ENCODE measurements at places on chromosomes 5 and 9.

DNA sequence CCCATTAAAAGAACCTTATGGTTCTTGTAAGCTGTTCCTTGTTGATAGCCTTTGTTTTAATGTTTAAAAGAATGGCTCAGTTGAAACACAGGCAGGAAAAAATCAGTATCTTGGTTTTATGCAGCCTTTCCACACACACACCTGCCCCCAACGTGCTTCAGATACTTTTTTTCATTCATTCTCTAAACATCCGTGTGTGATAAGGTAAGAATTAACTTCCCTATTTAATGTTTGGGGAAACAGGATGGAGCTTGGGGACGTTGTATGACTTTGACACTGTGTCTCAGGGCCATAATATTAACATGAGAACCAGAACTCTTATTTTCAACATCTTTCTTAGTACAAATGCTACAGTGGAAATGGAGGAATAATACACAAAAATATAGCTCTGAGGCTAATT lies 5.8 kb upstream of the ZNF622 start:
- no peak for DNase-seq

GRCh38 chr9:129445794-129446306 lies 175.1 kb downstream of the C9orf50 start:
- no peak for DNase-seq

DNA sequence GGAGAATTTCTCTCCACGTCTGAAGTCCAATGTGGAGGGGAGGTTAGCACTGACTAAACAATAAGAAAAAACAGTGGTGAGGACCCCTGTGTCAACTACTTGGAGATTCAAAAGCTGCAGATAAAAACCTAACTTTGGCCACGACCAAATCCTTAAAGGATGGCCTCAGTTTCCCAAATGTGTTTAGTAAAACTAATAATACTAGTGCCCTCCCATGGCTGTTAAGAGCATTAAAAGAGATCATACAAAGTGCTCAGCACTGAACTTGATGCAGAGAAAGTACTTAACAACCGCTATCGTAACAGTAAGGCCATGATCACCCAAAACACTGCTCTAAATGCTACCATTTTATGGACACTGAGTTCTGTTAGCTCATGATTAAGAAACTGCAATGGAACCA lies 288.4 kb downstream of the EBF1 start:
- no peak for DNase-seq

- no peak for DNase-seq
These were observed 90.4 kb downstream of the RIC1 start for GRCh38 chr9:5719100-5719926.

- DNase-seq = no peak
These were observed 137.9 kb downstream of the NTRK2 start for GRCh38 chr9:84807431-84807830.

GRCh38 chr9:126411225-126411947 lies 84.8 kb downstream of the MVB12B start:
- DNase-seq = peak; percentile 75

GRCh38 chr5:169694091-169694625 lies 57.1 kb downstream of the DOCK2 start:
- no peak for DNase-seq

DNA sequence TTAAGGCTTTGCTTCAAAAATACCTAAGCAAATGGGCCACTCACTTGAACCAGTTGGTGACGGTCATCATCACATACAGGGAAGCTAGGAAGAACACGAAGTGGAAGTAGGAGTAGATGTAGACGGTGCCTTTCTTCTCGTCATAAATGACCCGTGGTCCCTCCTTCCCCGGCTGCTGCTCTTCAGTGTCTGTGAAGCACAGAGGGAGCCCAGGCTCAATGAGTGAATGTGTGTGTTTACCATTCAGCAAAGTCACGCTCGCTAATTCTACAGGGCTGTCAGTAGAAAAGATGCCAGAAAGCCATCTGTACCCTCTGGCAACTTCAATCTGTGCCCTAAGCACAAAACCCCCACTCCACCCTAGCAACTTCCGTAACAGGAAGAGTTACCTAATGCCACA lies 109.8 kb downstream of the SERINC5 start:
- DNase-seq = no peak

DNA sequence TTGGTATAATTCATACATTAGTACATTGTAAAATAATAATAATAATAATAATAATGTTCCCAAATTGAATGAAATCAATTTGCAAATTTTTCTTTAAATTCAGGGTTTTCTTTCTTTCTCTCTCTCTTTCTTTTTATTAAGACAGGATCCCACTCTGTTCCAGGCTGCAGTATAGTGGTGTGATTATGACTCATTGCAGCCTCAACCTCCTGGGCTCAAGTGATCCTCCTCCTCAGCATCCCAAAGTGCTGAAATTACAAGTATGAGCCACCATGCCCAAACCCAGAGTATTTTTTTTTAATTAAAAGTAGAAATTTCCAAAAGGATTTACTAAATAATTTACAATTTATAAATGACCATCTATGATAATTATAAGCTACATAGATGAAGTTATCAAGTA lies 117.7 kb downstream of the HOMER1 start:
- DNase-seq = no peak

- no peak for DNase-seq
These were observed 123.2 kb downstream of the SPOCK1 start for GRCh38 chr5:137375741-137376526.

- DNase-seq = no peak
These were observed 21.6 kb downstream of the HMGXB3 start for GRCh38 chr5:150022158-150022531.

- DNase-seq = no peak
These were observed 137.8 kb downstream of the SPOCK1 start for GRCh38 chr5:137361280-137361679.

DNA sequence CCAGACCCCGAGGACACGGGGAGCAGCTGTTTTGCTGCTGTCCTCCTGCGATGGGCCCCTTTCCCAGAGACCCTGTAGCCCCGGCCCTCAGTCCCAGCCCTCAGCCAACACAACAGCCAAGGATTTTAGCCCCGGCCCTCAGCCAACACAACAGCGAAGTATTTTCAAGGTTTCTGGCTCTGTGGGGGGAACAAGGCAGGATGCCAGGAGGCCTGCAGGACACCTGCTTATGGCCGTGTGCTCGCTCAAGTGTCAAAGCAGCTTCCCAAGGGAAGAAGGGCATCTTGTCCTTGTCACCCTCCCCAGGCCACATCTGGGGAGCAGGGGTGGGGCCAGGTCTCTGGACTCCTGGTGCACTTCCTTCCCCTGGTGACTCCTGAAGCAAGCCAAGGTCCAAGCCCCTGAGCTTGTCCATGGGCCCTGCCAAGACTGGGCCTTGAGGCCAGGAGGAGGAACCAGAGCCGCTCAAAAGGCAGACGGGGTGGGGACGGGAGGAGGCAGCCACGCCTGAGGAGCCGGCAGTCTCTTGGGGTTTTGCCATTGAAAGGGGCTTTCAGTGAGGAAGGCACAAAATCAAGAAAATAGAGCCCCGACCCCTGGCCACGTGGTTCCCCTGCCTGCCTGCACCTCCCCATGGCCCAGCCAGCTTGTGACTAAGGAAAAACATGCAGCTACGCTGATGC lies 10.8 kb downstream of the KCNT1 start:
- no peak for DNase-seq

GRCh38 chr9:36191290-36191645 lies 547 bp downstream of the CLTA start:
- peak; percentile 41 for DNase-seq

DNA sequence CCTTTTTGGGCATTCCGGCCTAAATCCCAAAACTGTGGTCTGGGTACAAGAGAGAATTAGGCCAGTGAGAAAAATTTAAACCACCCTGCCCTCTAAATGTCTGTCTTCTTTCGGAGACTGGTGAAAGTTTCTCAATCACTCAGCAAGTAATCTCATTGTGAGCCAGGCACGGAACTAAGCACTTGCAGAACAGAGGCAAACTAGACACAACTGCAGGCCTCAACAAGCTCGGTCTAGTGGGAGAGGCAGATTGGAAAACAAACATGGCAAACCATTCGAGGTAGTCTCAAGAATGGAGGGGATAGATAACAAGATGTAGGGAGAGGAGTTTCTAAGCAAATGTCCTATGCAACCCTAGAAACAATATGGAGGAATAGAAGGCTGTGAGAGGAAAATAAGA lies 8.9 kb upstream of the C5orf58 start:
- no peak for DNase-seq

- no peak for DNase-seq
These were observed 53.4 kb upstream of the STXBP1 start for GRCh38 chr9:127558581-127559246.

DNA sequence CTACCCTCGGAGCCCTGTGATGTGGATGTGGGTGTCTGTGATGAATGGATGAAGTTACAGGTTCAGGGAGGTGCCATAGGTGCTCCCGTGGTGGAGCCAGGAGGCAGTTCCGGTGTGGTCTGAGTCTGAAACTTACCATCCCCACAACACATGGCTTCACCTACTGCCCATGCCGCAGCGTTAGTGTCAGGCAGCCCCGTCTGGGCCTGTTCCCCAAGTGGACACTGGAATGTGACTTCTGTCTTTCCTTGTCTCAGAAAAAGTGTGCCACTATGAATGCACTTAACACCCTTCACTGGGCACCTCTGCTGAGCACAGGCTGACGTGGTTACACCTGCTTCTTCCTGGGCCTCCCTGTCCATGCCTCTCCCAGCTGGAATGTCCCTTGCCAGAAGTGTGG lies 8.6 kb downstream of the ANKRD33B start:
- DNase-seq = no peak

DNA sequence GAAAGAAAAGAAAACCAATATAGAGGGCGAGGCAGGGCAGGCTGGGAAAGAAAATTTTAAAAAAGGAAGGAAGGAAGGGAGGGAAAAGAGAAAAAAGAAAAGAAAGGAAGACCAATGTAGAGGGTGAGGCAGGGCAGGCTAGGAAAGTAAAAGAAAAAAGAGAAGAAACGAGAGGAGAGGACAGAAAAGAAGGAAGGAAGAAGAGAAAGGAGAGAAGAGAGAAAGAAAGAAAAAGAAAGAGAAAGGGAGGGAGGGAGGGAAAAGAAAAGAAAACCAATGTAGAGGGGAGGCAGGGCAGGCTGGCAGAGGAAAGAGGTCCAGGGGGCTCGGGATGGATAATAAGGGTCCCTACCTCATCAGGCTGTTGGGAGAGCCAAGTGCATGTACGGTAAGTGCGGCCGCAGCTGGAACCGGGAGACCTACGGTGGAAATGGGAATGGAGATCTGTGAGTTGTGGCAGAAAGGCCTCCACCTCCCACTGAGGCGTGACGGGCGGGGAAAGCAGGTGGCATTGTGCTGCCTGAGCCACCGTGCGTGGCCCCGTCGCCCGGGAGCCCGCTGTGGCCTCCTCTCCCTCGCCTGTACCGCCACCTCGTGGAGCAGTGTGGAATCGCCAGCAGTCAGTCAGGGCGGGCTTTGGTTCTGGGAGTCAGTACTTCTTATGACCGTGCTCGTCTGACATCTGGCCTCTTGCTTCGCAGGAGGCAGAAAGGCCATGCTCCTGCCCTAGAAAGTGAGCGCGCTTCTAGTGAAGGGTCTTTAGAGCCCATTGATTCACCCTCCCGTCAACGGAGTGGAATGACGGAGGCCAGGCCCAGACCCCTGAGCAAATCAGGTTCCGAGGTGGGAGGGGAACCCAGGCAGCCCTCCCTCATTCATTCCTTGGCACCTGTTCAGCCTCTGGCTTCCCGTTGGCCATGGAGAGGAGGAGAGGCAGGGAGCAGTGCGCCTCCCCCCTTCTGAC lies 10.4 kb upstream of the NHP2 start:
- peak; percentile 92 for DNase-seq

GRCh38 chr9:36293918-36294317 lies 35.7 kb upstream of the GNE start:
- DNase-seq = no peak

DNA sequence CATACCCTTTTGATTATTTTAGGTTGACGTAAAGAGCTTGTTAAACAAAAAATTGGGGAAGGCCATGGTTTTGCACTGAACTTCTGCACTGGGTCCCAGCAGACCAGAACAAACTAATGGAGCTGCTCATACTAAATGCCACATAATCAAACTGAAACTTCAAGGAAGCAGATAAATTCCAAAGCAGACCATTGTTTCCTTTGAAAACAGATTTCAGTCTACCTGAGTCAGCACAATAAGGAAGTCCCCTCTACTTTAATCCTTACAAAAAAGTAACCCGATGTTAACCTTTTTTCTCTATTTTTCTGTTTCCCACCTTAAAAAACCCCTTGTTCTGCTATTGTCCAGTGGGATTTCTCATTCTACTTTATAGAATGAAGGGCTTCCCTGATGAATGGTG lies 39.2 kb downstream of the WDR36 start:
- DNase-seq = no peak

DNA sequence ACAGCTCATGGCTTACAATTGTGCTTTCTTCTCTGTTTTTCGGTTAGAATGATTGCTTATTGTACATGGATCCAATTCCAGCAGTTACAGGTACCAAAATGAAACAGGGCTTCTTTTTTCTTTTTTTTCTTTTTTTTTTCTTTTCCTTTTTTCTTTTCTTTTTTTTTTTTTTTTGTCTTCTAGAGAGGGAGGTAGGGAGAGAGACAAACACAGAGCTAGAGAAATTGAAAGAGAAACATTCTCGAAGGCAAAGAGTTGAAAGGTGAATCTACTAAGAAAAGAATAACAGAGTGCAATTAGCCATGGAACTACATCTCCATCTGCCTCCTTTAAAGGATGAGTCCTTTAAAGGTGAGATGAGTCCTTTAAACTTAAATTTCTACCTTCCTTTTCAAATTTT lies 1.0 kb upstream of the EDIL3 start:
- no peak for DNase-seq

GRCh38 chr9:1042466-1042865 lies 7.7 kb upstream of the DMRT2 start:
- DNase-seq = peak; percentile 16

- no peak for DNase-seq
These were observed 314.1 kb upstream of the ATP10B start for GRCh38 chr5:161165998-161166660.

DNA sequence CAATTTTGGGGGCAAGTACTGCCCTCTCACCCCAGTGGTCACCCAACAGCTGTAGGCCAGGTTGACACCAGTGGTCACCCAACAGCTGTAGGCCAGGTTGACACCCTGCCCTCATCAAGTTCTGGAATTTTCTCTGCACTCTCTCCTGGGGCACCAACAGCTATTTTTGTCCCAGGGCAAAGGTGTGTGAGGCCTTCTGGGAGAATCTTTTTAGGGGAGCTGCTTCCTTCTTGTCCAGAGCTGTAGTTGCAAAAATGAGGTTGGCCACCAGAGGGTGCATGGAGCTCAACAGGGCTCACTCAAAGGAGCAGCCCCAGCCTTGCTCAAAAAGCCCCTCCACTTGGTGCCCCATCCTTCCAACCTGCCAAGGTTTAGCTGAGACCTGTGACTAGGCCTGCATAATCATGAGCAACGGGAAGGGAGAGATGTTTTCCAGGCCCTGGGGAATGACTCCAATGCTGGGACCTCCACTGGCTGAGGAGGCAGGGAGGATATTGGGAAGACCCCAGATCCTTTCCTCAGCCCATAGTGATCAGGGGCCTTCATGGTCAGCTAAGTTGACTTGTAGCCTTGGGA lies 10.6 kb upstream of the P4HA2 start:
- peak; percentile 77 for DNase-seq
